ENCODE measurements at places on chromosomes 5 and 9.

GRCh38 chr5:125603321-125603720, 819.9 kb upstream of the GRAMD2B start:
- no peak for DNase-seq

DNA sequence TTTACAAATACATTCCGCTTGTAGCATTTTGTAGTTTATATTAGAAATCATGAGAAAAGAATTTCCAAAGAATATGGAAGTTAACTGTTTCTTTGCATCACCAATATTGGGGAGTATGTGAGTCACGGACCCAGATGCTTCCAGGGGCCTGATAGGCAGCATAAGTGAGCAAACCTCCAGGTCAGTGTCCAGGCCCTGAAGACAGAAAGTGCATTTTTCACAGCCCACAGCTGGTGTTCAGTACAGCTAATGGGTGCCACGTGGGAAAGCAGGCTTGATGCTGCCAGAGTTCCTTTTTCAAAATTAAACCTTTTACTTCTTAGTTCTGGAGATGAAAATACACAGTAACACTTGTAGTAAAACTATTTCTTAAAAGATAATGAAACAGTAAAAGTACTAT, 454.4 kb upstream of the ACTBL2 start:
- DNase-seq = no peak

DNA sequence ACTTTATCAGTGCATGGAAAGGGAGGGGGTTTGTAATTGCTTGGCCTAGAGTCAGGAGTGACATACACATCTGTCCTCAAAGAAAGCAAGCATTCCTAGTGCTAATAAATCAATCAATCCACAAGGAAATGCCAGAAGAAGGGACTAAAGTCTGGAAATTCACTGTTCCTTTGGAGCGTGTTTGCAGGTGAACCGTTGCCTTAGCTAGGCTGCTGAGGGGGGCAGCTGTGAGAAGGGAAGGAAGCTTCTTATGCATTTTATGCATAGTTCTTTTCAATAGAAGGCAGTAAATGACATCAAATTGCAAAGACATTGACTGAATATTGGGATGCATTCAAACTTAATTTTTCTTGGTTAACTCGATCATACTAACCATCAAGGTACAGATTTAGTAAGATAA, 1092.5 kb upstream of the SEMA6A start:
- no peak for DNase-seq

DNA sequence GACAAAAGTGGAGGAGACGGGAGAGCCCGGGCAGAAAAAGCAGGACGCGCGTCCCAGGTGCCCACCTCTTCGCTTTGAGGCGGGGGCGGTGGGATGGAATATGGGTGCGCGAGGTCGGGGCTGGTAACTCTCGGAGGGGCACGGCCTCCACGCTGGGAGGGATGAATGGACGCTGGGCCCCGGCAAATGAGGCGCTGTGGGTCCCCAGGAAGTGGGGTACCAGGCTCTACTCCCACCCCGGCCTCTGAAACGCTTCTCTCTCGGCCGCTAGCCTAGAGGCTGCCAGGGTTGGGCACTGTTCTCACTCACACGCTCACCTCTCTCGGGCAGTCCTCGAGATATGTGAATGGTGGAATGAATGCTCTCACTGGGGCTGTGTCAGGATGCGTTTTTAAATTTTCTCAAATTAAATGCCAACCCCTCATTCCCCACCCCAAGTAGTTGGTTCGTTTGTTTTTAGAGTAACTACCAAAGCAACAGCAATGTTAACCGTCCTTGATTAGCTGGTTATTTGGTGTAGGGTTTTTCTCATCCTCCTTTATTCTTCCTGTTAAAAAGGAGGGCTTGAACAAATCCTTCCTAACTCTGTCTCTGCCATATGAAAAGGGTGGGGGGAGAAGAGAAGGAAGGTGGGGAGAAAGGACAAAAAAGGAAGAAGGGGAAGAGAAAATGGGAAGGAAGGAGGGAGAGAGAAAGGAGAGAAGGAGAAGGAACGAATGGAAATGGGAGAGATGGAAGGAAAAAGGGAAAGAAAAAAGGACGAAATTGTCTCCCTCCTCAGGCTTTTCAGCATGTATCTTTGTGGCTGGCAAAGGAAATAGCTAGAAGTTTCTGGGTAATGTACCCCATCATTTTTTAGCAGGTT, 1.3 kb upstream of the EBF1 start:
- no peak for DNase-seq

DNA sequence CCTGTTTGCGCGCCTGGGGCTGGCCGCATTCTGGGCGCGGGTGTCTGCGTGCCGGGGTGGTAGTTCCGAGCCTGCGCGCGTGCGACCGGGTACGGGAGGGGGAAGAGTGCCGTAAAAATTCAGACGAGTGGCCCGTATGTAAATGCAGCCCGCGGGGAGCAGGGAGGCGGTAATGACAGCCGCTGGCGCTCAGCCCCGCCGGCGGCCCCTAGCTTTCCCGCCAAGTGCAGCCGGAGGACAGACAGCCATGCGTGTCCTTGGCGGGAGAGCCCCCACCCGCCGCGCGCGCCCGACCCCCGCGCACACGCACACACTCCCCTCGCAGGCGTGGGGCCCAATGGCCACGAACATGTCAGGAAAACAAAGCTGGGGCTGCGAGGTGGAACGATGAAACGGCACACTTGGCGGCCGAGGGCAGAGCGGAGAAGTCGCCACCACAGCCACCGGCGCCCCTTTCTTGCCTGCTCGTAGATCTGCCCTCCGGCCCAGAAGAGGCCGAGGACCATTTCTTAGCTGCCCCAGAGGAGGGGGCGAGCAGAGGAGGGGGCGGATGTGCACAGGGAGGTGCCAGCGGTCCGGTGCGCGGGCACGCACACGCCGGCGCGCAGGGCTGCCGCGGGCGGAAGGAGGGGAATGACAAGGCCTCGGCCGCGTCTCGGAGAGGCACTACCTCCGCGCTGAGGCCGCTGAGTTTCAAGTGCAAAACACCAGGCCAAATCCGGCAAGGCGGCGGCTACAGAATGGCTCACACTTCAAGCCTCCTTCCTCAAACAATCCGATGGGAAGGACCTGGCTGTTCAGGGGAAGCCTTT, 208.4 kb downstream of the MEF2C start:
- no peak for DNase-seq

DNA sequence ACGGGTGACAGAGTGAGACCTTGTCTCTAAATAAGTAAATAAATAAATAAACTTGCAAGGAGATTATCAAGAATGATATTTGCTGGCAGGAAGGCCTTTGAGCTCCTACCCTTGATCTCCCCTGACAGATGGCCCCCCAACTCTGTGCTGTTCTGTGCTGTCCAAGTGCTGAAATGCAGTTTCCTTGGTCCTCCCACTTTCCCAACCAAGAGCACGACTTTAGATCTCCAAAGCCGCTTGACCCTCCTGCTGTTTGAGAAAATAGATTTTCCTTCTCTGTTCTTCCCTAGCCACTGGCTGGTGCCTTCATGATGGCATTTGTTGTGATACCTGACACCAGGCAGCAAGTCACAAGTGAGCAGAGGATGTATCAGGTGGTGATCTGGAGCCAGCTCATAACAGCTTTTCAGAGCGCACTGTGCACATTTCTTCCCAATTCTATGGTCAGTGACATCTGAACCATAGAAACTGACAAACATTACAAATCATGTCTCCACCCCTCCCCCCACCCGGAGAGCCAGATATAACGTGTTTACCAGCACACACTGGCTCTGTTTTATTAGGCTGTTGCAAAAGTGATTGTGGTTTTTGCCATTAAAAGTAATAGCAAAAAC, 80.0 kb upstream of the PUM3 start:
- DNase-seq = no peak

GRCh38 chr5:179852993-179853547, 5.5 kb downstream of the MRNIP start:
- DNase-seq = no peak

DNA sequence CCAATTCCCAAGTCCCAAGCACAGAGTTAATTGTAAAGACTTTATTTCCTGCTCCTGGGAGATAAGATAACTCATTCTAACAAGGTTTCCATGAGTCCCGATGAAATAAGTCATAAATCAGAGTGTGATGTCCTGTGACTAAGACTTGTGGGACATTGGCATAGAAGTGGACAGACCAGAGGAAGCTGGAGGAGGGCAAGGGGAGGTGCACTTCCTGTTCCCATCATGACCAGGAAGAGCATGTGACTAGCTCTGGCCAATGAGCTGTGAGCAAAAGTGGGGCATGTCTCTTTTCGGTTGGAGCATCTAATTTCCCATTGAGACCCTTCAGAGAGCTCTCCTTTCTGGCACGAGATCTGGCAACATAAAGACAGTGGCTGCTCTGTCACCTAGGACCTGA, 100.4 kb downstream of the ZNF354C start:
- DNase-seq = no peak

DNA sequence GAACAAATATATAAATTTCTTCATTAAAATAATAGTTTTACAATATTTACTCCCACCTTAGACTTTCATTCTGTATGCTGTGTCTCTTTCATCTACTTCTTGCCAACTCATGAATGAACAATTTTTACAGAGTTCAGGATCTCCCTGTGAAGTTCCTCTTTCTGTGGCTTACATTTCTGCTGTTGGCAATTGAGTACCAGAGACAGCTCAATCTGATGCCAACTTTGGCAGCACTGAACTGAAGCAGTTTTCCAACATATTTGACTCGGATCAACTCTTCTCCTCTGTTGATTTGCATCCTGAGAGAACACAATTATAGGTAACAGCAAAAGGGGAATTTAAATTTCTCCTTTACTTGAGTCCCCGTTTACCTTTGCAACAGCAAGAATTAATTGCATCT, 1262.2 kb downstream of the EFNA5 start:
- no peak for DNase-seq

DNA sequence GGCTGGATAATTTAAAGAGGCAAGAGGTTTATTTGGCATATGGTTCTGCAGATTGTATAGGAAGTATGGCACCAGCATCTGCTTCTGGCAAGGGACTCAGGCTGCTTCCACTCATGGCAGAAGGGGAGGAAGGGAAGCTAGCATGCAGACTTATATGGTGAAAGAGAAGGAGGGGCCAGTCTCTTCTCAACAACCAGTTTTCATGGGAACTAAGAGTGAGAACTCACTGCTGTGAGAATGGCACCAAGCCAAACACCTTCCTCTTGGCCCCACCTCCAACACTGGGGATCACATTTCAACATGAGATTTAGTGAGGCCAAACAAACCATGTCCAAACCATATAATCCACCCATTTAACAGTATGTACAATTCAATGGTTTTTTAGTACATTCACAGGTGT, 113.3 kb upstream of the SHB start:
- no peak for DNase-seq

DNA sequence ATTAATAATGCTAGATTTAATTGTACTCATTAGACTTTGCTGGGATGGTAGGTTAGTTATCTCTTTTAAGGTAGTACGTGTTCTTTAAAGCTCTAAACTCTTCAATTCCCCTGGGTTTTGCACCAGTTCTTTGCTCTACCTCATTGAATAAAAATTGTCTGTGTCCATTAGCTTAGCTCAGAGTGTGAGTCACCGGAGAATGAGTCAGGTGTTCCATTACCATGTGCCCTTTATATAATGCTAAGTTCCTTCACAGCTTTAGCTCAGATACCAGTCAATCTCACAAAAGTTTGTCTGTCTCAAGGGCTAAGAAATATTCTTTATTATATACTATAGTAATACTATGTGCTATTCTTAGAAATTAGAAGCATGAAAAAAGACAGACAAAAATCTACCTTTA, 339.4 kb downstream of the PRELID2 start:
- no peak for DNase-seq

- no peak for DNase-seq
These were observed 9.7 kb downstream of the SPINK1 start for GRCh38 chr5:147821766-147822165.

GRCh38 chr5:154267516-154267915, 77.0 kb downstream of the GALNT10 start:
- no peak for DNase-seq

DNA sequence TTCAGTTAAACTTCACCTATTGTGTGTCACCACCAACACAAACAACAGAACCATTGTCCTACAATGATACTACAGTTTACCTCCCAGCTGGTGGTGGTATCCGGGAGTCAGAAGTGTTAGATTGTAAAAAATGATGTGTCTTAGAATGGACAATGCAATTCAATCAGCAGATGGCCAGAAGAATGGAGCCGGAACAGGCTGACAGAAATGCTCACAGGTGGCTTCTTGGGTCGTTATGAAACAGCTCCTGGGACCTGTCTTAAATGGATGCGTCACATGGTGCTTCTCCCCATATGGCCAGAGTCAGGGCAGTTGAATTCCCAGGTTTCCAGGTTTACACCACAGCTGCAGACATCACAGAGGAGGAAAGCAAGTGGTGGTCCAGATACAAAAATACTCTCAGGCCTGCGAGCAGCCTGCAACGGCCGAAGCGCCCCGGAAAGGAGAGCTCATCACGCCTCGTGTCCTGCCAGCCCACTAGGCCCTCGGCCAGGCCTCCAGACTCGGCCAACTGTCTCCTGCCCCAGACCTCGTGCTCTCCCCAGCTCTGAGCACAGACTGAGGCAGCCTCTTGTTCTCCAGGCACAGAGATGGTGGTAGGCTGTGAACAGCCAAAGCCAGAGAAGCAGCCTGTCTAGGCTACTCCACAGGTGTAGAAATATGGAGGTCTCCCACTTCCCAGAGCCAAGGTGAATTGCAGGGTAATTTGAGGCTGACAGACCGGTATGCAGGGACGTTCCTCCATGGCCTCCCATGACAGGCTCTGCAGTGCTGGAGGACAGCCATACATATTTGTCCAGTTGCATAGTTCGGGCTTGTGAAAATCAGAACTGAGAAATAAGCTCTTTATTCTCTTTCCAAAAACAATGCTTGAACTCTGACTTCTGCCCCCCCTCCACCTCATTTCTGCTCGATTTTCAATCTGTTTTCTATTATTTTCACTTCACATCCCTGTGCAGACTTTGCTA, 98.5 kb upstream of the SPATA31C2 start:
- no peak for DNase-seq
